NCI-H2081 treated with DMSO at 0.1 percent for 48 hours (cell line): ENCODE measurements at places on chromosomes 7 and 10.
A peak's percentile ranks its signal among the peaks of the same experiment; 100 is the strongest.

DNA sequence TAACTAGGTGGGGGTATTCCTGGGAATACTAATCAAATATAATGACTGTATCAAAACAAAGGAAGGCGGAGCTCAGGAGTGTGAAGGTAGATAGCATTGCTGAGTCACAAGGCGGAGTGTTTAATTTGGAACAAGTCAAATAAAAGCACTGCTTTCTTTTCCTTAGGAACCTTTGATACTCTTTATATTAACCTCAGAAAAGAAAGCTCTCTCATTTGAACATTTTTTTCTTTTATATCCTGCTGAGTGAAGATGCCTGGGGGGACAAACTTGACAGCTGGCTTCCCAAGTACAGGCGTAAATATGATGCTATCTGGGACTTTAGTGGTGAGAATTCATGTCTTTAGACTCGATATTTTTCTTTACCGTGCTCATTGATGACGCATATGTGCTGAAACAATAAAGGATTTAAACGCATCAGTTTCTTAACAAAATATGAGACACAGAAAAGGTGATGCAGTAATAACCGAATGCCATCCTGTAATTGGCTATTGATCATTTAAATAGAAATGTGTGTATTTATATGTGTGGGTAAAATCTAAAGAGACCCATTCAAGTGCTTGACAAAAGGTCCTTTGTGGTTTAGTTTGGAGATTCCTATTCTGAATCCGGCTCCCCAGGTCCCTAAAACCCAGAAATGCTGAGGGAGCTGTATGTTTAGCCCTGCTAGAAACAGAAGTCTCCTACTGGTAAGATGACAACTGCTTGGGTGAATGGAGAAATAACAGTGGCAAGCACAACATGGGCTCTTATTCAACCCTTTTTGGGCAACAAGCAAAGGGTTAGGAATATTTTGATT is 102.7 kb downstream of the PRTFDC1 start:
- DNase-seq: peak; percentile 71

GRCh38 chr7:2498708-2499107 is 20.9 kb upstream of the LFNG start:
- no peak for DNase-seq

GRCh38 chr7:101402835-101403234 is 40.2 kb downstream of the COL26A1 start:
- DNase-seq: no peak

GRCh38 chr7:6133249-6133648 is 102.1 kb downstream of the ANKRD61 start:
- no peak for DNase-seq

DNA sequence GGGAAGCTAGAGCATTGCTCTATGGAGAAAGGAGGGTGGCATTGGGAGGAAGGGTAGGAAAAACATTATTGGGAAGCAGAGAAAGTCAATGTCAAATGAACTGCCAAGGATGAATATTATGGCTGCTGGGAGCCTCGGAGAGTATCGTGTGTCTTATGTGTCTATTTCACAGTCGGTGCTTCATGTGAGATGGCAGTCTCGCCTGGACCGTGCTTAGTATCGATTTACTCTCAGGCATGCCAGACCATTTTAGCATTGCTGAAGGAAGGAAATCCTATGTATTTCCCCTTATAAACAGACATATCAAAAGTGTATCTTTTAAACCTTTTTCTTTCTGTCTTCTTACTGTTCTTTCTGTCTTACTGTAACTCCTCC is 612.6 kb downstream of the AUTS2 start:
- no peak for DNase-seq

- no peak for DNase-seq
These were observed 9.1 kb upstream of the WAC start for GRCh38 chr10:28523725-28524252.

- no peak for DNase-seq
These were observed 144.2 kb downstream of the CTTNBP2 start for GRCh38 chr7:117728890-117729624.

- no peak for DNase-seq
These were observed 224.2 kb downstream of the XPNPEP1 start for GRCh38 chr10:109698882-109699664.

DNA sequence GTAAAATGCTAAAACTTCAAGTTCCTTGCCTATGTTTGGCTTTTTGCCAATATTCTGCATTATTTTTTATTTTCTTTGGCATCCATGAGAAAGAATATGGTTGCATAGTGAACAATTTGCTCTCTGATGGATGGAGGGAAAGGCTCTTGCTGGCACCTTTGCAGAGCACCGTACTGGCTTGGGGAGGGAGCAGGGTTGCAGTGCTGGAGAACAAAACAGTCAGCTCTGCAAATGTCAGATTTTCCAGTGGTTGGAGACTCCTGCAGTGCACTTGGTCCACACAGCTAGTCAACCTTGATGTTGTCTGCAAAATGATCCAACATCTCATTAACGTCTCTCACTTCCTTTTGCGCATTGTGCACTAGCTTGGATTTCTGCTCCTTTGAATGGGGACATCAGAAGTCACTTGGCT is 100.8 kb downstream of the ANLN start:
- DNase-seq: no peak

- no peak for DNase-seq
These were observed 123.6 kb downstream of the CCSER2 start for GRCh38 chr10:84452003-84452402.

- no peak for DNase-seq
These were observed 171.0 kb downstream of the GRID1 start for GRCh38 chr10:86195521-86196157.

GRCh38 chr10:30967650-30968410 is 63.8 kb downstream of the ZNF438 start:
- DNase-seq: no peak

GRCh38 chr7:105210721-105211205 is 178.0 kb downstream of the SRPK2 start:
- DNase-seq: no peak

DNA sequence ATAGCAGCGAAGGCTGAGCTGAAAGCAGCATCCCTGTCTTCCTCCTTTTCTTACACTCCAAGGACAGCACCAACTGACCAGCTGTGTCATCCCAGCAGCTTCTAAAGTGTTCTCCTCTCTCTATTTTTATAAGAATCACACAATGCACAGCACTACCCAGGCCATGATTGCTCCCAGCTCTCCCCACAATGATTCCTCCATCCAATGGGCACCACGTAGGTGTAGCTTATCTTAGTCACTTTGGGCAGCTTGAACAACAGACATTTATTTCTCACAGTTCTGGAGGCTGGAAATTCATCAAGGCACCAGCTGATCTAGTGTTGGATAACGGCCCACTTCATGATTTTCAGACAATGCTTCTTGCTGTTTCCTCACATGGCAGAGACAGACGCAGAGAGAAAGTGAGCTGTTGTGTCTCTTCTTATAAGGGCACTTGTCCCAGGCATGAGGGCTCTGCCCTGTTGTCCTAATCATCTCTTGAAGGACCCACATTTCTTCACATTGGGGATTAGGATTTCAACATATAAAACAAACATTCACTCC is 92.0 kb upstream of the CDC14C start:
- no peak for DNase-seq

DNA sequence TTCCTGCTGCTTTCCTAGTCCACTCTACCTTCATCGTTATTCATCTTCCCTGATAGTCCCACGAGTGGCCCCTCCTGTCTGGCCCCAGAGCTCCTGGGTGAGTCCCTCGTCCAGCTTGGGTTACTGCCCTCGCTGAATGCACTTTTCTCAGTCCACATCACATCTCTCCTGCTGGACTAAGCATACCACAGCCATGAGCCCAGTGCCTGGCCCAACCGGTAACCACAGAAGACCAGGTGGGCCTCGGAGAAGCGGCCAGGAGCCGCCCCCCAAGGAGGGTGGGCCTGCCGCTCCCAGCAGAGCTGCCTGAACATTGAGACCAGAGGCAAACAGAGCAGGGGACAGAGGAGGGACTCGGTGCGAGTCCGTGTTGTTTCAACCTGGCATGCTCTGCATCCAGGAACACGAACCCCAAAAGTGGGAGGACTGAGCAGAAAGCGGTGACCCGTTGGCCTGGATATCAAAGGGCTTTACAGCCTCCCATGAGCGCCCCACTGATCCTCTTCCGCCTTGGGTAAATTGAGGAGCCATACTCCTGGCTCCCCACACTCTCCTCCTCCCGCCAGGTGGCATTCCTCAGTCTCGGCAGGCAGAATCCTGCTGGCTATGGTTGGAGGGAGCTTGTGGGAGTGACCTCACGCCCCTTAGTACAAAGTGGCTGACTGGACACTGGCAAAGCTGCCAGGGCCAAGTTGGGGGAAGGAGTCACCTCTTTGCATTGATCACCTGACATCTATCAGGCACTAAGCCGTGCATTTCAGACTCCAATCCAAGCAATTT is 13.3 kb downstream of the TMEM72 start:
- no peak for DNase-seq

GRCh38 chr10:86878983-86879713 is 78.3 kb downstream of the MMRN2 start:
- DNase-seq: no peak

- DNase-seq: no peak
These were observed 69.3 kb downstream of the DLG5 start for GRCh38 chr10:77857272-77857671.

DNA sequence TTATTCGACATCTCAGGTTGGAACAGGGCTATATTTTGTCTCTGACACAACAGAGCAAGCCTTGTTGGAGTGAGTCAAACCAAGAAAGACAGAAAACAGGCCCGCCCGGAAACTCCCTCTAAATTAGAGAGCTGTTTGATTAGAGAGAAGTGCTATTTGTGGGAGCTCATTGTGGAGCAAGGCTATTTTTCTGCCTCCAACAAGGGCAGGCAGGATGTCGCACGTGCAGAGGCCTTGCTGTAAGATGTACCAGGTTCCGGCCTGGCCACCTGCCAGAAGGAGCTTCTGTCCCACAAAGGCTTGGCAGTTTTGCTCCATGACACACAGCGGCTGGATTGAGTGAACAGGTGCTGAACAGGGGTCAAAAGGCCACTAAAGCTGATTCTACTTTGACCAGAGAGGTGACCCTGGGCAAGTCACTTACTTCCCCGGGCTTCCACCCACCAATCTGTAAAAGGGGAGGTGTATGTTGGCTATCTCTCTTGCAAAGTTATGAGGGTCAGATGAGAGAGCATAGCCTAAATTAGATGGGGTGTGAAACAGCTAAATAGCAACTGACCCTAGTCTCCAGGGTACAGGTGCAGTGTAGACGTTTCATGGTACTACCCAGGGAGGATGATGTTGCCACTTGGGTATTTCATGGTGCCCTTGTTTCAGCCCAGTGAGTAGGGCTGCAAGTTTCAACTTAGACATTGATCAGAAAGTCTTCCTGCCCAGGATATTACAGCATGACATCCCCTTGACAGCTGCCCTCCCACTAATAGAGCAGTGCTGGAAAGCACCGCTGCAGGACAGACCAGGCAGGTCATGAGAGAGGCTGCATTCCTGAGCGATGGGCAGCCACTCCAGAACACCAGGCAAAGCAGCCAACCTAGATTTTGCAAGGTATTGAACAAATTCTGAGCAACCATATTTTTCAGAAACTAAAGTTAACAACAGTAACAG is 62.0 kb downstream of the VSTM4 start:
- DNase-seq: no peak

DNA sequence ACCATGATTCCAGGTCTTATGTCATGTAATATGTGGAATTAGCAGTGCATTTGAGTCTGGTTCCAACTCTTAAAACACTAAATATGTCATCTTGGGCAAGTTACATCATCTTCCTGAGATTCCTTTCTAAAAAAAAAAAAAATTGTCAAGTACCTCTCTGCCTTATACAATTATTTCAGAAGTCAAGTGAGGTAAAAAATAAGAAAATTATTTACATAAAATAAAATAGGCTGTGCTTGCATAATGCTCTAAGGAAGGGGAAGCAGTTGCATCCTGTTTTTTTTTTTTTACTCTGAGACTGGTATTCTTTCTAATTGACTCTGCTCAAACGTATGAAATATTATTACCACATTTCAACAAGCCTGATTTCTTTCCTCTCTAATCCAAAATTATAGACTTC is 55.1 kb upstream of the SEMA3A start:
- DNase-seq: no peak

GRCh38 chr7:83211685-83212084 is 49.0 kb upstream of the PCLO start:
- no peak for DNase-seq
